ENCODE measurements at places on chromosomes 7 and 10.

GRCh38 chr7:146960773-146961391, 844.3 kb downstream of the CNTNAP2 start:
- no peak for DNase-seq

DNA sequence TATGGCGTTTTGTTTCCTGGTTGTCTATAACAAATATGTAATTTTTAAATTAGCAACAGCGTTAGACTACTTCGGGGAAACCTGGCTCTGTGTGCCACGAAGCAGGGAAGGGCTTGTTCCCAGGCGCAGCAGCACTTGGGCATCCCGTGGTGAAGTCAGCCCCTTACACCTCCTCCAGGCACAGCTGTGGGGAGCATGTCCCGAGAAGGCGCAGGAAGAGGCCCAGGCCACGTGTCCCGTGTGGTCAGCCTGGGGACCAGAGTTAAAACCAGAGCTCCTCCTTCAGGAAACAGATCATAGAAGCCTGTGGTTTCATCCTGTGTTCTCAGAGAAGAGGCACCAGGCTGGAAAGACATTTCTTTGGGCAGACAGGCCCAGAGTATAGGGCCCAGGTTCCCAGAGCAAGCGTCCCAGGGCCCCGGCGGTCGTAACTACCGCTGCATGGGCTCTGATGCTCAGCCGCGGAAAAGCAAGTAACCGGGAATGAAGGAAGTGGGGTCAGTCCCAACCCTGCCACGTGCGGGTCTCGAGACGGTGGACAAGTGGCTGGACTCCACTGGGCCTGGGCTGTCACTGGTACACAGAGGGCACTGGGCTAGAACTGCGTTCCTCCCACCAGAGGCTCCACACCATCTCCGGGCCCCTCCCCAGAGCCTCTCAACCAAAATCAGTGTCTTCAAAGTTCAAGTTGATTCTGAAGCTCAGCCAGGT, 7.1 kb downstream of the NUDT1 start:
- DNase-seq, result peak; percentile 96

GRCh38 chr10:28604567-28605536, 71.9 kb downstream of the WAC start:
- no peak for DNase-seq

DNA sequence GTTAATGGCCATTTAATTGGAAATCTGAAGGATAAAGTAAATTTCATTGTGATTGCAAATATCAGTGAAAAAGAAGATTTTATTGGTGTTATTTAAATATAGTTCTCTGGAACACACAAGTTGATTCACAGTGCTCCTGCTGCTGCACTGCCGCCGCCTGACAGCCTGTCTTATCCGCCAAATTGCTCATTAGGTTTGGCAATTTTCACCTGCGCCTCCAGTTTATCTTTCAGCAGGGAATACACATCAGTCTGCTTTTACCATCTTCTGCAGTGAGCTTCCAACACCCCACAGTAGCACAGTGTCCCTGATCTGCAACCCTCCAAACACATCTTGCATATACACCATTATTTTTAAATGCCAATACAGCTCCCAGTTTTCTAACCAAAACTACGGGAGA, 308.3 kb downstream of the PARD3 start:
- DNase-seq, result no peak

- peak; percentile 20 for DNase-seq
Measured at GRCh38 chr10:126702181-126702580, 31.7 kb upstream of the C10orf90 start.

DNA sequence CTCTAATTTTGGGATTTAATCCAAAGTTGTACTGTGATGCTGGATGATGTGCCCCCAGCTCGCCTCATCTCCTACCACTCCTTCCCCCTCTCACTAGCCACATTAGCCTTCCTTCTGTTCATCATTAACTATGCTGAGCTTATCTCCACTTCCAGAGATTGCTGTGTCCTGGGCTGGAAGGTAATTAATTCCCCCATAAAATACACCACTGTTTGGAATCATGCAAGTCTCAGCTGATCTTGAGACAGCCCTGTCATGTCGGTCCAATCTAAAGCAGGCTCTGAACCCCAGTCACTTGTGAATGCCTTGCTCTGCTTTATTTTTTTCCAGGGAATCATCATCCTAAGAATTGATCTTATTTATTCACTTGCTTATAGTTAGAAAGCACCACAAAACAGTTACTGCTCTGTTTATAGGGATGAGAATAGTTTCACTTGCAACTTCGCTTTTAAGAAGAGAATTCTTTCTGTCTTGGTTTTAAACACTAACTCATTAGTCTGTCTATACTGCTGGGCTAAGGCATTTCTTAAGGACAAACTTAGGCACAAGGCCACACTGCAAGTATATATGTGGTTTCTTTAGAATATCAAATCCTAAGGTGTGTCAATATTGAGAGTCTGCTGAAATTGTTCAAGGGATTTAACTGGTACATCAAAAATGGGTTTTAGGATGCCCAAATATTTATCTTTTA, 341.1 kb upstream of the SEMA3A start:
- no peak for DNase-seq

DNA sequence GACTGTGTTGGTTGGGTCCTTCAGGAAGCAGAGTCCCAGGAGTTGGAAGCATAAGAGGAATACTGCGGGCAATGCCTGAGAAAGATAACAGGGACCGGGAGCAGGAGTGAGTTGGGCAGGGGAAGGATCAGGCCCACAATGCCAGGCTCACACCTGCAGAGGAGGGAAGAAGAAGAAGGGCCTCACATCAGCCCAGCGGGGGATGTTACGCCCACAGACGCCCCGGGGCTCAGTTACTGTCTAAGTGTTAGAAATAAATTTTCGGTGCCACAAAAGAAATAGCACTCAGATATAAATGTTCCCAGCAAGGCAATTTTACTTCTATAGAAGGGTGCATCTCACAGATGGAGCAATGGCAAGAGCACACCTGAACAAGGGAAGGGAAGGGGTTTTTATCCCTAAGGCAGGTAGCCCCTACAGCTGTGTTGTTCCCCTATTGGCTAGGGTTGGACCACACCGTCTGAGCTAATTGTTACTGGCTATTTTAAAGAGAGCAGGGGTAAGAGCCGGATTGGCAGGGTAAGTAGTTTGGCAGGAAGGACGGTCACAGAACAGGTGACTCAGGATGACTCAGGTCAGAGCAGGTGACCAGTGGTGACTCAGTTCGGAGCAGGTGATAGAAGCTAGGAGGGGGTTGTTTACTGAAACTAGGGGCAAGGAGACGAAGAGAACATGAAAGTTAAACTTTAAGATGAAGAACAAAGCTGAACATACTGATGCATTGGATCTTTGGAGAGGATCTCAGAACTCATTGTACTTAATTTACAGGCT, at the start of gene NOS3:
Gene NOS3, plus strand, starts transcription at position 602 of the 771 bp plus-strand sequence. CDS start 2,787 bp downstream, outside the sequence.
- DNase-seq, result no peak

- DNase-seq, result no peak
Measured at GRCh38 chr7:128108641-128109423, 77.6 kb upstream of the LRRC4 start.
